ENCODE measurements at places on chromosomes 1 and 21.

- no peaks in the 10 kb centered on the region for H3K36me3 ChIP-seq
- no peak overlapping the region for H3K27ac ChIP-seq
- no peaks in the 10 kb centered on the region for H3K27me3 ChIP-seq
Observed at GRCh38 chr1:221891708-221892107, 149.8 kb upstream of the DUSP10 start.

DNA sequence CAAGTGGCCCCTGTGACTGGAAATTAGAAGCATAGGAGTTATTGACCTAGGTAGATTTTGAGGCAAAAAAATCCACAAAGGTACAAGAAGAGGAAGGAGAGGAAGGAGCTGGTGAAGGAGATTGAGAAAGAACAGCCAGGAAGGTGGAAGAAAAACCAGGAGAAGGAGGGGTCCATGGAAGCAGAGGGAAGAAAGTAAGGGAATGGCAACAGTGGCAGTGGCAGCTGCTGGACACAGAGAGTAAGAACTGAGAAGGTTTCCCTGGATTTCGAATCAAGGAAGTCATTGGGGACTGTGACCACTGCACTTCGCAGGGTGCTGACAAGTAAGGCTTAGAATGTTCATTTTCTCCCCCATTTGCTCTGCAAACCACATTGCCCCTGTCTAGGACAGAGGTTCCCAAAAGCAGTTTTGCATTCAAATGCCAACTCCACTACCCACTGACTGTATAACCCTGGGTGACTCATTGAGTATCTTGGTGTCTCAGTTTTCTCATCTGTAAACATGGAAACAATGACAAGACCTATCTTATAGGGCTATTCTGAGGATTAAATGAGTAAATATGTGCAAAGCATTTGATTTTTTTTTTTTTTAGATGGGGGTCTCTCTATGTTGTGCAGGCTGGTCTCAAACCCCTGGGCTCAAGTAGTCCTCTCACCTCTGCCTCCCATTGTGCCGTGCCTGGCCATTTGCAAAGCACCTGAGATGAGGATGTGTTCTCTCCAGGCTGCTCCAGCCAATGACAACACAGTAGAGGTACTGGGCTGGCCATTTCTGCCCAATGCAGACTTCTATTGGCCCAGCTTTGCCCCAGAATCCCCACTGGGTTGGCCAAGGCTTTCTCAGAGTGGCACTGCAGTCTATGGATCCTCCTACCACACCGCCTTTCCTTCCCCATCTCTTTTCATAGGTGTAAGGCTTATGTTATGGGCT is 9.3 kb upstream of the CAPN2 start:
- H3K27me3 ChIP-seq = no peaks in the 10 kb centered on the region
- no peaks in the 10 kb centered on the region for H3K4me1 ChIP-seq
- no peaks in the 10 kb centered on the region for H3K36me3 ChIP-seq
- DNase-seq = no peak
- no peak overlapping the region for H3K27ac ChIP-seq
- no peak overlapping the region for H3K4me3 ChIP-seq

- no peak for DNase-seq
- H3K27me3 ChIP-seq = no peaks in the 10 kb centered on the region
- no peaks in the 10 kb centered on the region for H3K36me3 ChIP-seq
Observed at GRCh38 chr1:78843111-78843510, 163.4 kb downstream of the ADGRL4 start.

DNA sequence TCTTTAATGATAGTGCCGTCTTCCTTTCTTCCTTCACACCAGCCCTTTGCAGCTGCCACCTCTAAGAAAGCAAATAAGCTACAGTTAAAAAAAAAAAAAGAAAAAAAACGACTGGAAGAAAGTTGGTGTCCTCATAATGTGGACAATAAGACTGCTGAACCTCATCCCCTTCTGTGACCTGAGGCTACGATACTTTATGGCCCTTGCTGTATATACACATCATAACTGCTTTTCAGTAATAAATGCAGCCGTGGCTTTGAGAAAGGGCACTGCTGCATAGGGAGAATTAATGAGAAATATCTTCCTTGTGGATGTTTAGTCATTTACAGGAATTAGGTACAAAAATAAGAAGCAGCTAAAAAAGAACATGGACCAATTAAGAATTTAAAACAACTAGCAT is 333.8 kb upstream of the ADGRL2 start:
- no peak overlapping the region for H3K4me3 ChIP-seq
- H3K27me3 ChIP-seq = no peaks in the 10 kb centered on the region
- H3K4me1 ChIP-seq = peaks cover 14% of the 10 kb centered on the region

DNA sequence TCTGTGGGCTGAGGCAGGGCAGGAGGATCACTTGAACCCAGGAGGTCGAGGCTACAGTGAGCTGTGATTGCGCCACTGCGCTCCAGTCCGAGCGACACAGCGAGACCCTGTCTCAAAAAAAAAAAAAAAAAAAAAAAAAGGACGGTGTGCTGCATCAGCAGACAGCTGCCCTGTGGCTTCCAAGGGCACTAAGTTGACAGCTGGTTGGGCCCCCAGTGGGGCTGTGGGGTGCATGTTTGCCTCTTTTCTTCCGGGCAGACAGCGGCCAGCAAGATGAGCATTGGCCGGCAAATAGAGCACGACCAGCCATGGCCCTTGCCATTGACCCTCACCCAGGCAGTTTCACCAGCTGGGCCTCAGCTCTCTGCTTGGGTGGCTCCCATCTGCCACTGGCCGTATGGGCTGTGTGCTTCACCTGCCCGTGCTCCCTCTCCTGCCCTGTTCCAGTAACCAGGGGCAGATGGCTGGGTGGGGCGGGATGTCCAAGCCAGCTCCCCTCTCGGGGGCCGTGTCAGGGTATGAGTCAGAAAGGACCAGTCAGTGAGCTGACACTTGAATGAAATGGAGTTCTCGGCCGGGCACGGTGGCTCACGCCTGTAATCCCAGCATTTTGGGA is 12.3 kb upstream of the SLC25A34 start:
- no peak for DNase-seq
- no peak overlapping the region for H3K27ac ChIP-seq
- H3K4me1 ChIP-seq = no peaks in the 10 kb centered on the region
- H3K4me3 ChIP-seq = no peak overlapping the region
- H3K27me3 ChIP-seq = no peaks in the 10 kb centered on the region

DNA sequence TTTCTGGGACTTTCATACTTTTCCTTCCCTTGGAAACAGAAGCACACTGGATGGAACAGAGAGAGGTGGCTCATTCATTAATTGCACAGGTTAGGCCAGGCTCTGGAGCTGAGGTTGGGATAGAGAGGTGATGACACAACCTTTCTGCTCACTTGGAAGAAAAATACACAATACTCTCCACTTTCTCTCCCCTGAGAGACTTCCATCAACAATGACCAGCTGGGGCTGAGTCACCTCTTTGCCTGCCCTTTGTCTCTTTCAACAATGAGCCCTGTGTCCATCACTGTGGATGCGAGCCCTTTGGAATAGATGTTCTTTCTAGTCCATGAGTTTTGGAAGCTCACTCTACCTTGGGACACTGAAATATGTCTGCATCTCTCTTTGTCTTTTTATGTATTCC is 43.1 kb downstream of the ATP2B4 start:
- no peaks in the 10 kb centered on the region for H3K27me3 ChIP-seq
- no peak overlapping the region for H3K4me3 ChIP-seq
- H3K36me3 ChIP-seq = no peaks in the 10 kb centered on the region
- peak overlapping the region; percentile 19 for H3K27ac ChIP-seq
- peaks cover 95% of the 10 kb centered on the region for H3K4me1 ChIP-seq

DNA sequence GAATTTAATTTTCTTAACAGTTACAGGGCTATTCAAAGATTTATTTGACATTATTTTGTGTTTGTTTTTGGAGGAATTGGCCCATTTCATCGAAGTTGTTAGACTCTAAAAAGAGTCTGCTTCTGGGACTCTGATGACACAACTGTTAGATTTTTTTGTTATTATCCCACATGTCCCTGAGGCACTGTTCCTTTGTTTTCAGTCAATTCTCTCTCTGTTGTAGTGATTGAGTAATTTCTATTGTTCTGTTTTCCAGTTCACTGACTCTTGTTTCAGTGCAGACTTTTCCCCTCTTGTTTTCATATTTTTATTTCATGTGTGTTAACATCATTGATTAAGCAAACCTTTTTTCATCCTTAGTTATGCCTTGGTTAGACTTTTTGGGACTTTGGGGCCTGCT is 325.0 kb downstream of the ZNF326 start:
- no peaks in the 10 kb centered on the region for H3K4me1 ChIP-seq
- H3K27ac ChIP-seq = no peak overlapping the region
- no peaks in the 10 kb centered on the region for H3K36me3 ChIP-seq
- no peak for DNase-seq
- H3K4me3 ChIP-seq = no peak overlapping the region

DNA sequence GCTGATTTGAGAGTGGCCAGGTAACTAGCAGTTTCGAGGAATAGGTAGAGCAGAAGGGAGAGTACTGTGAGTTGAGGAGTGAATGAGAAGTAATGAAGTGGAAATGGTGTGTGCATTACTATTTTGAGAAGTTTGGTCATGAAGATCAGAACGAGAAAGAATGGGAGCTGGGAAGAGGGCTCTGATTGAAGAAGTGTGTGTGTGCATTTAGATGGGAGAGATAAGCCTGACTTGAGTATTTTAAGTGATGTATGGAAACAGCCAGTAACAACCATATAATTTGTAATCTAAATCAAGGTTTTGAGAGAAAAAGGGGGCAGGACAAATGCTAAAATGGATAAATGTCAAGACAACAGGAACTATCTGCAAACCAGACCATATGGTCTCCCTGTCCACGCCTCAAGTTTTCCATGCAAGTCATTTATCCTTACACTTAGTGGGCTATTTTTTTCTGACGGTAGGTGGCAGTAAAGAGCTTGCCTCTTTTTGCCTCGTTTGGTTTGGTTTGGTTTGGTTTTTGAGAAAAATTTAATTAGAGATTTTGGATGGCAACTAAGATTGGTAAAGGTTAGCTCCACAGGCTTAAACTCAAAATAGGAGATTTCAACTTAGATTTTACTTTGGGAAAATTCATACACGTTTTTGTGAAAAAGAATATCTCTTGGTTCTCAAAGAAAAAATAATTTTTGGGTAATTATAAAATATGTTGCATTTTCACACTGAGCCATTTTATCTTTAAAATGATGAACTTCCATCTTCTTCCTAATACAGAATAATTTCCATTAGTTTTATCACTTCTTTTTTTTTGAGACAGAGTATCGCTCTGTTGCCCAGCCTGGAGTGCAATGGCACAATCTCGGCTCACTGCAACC is 9.5 kb upstream of the B3GALNT2 start:
- no peak for DNase-seq
- no peaks in the 10 kb centered on the region for H3K27me3 ChIP-seq
- no peak overlapping the region for H3K27ac ChIP-seq
- no peak overlapping the region for H3K4me3 ChIP-seq
- no peaks in the 10 kb centered on the region for H3K36me3 ChIP-seq
- no peaks in the 10 kb centered on the region for H3K4me1 ChIP-seq

Data from right atrium auricular region (tissue), 2 donors.